ENCODE measurements at places on chromosomes 5 and 9.
A peak's percentile ranks its signal among the peaks of the same experiment; 100 is the strongest.

GRCh38 chr5:159774476-159775031, 141.7 kb upstream of the ADRA1B start:
- no peak for DNase-seq

DNA sequence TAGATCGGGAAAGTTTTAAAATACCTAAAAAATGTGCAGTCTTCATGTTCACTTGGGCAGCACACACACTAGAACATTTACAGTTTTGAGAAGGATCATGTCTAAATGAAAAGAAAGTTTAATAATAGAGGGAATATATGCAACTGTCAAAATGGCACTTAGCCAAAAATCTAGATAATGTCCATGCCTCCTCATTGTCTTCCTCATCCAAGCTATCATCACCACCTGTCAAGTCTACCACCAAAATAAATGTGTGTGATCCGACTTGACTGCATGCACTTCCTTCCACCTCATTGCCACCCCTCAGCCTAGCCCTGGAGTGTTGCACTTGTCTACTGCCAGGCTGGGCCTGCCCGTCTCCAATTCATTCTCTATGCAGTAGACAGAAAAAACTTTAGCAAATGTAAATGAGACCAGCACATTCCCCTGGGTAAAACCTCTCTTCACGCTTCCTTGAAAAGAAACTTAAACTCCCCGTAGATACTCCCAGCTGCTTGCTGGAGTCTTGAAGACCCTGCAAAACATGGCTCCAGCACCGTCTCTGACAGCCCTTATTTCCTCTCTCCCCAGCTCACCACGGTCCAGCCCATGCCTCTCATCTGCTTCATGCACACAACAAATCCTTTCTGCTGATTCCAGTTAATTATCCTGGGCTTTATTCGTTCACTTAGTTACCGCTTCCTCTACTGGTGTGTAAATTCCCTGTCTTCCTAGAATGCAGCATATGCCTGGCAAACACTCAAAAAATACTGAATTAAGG, 66.9 kb downstream of the FANCC start:
- peak; percentile 42 for DNase-seq

GRCh38 chr9:121187636-121188305, 13.9 kb downstream of the RAB14 start:
- no peak for DNase-seq

DNA sequence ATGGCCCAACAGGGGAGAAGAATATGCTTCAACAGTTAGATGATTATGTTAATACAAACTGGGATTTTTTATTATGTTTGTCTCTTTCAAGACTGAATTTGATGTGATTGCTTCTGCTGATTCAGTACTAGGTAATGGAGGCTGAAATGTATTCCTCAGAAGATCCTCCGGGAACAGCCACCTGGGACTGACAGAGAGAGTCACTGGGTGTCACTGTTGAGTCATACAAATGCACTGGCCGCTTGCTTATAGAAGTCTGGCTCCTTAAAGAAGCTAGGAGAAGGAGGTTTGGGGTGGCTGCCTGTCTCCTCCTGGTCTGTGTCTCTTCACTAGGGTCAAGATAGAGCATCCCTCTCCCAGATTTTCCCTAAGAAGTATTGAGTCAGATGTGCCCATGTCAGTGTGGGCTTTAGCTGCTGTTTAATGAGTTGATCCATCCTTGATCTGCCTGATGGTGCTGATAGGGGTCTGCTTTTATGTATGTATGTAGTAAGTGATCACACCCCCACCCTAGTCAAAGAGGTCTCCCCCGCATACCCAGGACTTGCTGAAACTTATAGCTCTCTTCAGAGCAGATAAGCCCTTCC, 773.4 kb downstream of the BRINP1 start:
- DNase-seq: peak; percentile 52

DNA sequence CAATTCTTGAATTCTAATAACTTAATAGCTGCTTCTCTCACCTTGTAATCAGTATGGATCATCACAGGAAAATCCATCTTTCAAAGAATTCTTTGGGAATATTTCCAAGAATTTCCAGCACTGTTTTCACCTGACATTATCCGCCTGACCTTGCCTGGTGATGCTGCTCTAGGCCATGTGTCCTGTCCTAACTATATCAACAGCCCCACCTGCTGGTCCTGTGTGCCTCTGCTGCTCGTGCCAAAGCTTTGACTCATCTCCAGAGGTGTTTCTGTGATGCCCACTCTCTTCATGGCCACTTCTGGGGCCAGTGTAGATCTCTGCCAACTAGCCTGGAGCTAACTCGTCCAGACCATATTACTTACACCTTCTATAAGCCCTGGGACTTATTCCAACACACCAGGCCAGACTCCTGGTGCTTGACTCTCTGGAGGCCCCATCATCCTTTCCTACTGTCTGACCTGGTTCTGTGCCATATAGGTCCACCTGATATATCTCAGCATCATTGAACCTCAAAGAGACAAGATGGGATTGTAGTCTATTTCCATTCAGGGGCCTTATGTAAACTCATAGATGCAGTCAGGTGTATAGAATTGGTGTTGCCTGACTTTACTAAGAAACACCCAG, 67.5 kb upstream of the CKMT2 start:
- peak; percentile 61 for DNase-seq

DNA sequence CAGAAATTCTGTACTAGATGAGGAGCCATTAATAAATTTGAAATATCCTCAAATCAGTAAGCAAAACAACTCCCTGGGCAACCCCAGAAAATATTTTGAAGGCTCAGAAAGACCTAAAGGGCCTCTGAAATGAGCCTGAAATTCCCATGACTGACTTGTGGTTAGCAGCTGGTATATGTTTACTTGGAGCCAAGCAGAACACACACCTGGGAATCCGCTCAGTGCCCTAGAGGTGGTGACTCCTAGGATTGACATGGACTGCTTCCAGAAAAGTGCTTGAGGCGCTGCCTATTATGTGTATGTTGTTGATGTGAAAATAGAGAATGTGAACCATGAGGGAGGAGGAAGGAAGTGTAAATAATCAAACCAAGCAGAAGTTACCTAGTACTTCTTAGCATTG, 14.7 kb downstream of the RFK start:
- no peak for DNase-seq

- no peak for DNase-seq
These were observed 493.6 kb upstream of the KLF4 start for GRCh38 chr9:107983181-107983603.

DNA sequence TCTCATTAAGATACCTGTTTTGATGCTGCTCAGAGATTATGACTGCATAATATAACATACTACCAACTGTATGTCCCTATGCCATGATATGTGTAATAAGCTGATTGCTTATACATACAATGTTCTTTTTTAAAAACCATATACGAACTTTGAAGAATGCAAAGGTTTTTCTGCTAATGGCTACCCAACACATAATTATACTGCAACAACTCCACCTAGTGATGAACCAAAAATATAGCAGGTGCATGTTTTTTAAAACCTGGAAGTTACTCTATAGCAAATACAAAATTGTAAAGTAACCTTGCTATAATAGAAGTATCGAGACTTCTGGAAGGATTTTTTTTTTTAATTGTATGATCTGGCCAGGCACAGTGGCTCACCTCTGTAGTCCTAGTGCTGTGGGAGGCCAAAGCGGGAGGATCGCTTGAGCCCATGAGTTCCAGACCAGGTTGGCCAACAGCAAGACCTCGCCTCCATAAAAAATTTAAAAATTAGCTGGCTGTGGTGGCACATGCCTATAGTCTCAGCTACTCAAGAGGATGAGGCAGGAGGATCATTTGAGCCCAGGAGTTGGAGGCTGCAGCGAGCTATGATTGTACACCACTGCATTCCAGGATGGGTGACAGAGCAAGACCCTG, 49.1 kb downstream of the HOMER1 start:
- DNase-seq: peak; percentile 38

- peak; percentile 75 for DNase-seq
These were observed 1.0 kb downstream of the ADAMTS19 start for GRCh38 chr5:129460936-129461710.

- DNase-seq: no peak
These were observed 40.6 kb upstream of the MAP1B start for GRCh38 chr5:72066705-72067107.

DNA sequence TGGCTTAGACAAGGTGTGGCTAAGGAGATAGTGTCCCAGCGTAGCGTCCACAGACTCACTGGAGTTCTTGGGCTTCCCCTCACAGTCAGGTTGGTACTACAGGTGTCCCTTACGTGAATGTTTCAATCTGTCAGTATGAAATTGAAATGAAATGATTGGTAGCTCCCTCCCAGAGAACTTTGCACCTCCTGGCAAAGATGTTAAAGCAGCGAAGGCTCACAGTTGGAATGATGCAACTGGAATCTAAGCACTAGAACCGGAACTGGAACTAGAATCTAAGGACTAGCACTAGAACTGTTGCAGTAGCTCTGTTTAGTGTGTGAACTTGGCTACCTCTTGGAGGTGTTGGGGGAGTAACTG, 1.1 kb downstream of the SLC31A1 start:
- DNase-seq: no peak

GRCh38 chr9:3736161-3736560, 210.4 kb upstream of the RFX3 start:
- no peak for DNase-seq

- no peak for DNase-seq
These were observed 877 bp downstream of the SH3GLB2 start for GRCh38 chr9:129027224-129027684.

DNA sequence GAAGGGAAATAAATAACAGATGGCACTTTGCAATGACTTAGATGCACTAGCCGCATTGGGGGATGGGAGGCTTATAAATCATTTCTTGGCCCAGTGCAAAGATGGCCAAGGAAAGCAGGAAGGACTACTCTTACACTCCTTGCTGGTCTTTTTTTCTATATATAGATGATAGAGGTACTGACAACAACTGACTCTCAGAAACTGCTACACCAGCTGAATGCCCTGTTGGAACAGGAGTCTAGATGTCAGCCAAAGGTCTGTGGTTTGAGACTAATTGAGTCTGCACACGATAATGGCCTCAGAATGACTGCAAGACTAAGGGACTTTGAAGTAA, 1.7 kb downstream of the CCNG1 start:
- DNase-seq: no peak

DNA sequence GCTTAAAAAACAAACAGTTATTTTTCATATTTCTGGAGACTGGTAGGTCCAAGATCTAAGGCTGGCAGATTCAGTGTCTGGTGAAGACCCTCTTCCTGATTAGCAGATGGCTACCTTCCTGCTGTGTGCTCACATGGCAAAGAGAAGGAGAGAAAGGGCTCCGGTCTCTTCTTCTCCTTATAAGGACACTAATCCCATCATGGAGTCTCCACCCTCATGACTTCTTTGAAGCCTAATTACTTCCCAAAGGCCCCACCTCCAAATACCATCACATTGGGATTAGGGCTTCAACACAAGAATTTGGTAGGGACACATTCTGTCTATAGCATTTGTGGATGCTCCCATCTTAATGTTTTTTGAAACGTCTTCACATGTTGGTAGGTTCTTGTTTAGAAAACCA, 391.1 kb downstream of the TMEM161B start:
- DNase-seq: no peak

DNA sequence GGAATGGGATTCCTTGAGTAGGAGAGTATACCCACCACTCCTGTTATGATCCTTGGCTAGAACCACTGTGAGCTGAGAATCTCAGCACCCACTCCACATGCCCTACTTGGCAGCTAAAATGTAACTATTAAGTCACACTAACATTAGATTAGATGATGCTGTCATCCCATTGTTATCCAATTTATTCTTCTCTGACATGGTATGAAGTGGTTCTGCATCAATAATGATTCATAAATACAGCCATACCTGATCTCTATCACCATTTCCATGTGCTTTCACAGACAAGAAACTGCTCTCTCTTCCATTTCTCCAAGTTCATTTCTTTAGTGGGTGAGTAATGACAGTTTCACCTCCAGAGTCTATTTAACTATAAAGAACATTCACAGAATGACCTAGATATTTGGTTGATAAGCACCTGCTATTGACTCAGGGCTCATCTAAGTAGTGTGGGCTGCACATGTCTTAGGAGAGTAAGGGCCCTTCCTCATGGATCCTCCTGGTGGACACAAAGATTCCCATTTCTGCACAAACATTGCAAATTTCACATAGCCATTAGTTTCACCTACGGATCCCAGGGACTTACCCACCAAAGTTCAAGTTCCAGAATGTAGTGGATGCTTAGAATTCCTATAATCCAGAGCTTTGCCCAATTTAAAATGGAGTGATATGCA, 187.9 kb downstream of the EBF1 start:
- no peak for DNase-seq

- no peak for DNase-seq
These were observed 68.2 kb upstream of the ITGA2 start for GRCh38 chr5:52920929-52921328.

- DNase-seq: no peak
These were observed 167.9 kb upstream of the BRINP1 start for GRCh38 chr9:119537138-119537537.

GRCh38 chr5:17189381-17190036, 27.9 kb upstream of the BASP1 start:
- peak; percentile 75 for DNase-seq

DNA sequence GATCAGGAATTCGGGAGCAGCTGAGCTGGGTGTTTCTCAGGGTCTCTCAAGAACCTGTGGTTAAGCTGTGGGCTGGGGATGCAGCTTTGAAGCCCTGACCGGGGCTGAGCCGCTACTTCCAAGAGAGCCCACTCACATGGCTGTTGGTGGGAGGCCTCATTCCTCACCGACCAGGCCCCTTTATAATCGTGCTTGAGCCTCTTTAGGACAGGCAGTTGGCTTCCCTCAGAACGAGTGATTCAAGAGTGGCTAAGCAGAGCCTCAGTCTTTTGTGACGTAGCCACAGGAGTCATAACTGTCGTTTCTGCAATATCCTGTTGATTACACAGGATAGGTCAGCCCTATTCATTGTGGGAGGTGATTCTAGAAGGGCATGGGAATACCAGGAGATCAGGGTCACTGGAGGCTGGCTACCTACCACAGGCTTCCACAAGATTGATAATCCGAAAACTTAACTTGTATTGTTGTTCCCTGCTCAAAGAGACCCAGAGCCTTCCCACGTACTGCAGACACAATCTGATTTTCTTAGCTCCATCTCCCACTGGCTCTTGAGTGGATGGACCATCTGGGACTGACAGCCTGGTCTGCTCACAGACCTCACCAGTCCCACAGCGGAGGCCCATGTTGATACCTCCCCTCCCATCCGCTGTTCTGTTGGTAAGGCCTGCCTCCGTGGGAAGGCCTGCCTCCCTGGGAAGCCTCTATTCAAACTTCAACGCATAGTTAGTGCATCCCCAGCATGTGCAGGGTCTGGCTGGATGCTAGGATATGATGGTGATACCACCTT, 3.0 kb upstream of the ERGIC1 start:
- DNase-seq: no peak

DNA sequence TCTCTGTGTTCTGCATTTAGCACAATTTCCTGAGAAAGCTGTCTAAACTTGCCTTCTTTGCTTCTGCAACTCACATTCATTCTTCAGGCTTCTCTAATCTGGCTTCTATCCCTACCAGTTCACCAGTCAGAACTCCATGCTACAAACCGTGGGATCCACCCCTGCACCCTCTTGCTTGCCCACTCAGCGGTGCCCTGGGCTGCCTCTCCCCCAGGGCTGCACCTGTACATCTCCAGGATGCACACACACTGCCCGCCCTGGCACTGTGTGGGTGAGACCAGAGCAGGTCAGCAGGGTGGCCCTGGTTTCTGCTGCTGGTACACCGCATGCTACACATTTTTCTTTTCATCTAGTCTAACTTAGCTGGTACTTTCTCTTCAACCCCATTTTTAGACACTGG, 127.1 kb downstream of the FANCC start:
- DNase-seq: no peak

Measured in retina (tissue), 1 donor.